ENCODE measurements at places on chromosomes 1 and 21.

DNA sequence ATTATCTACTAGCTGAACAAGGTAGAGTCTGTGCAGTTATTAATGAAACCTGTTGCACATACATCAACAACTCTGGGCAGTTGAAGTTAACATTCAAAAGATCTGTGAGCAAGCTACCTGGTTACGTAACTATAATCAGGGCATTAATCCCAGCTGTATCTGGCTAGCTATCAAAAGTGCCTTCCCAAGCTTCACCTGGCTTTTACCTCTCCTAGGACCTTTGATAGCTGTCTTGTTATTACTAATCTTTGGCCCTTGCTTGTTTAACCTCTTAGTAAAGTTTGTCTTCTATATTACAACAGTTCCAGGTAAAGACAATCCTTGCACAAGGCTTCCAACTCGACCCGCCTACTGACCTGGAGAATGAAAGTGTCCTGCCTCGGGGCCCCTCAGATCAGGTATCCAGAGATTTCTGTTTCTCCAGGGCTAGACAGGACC is 29.6 kb upstream of the SLC6A9 start:
- no peak for DNase-seq

GRCh38 chr1:172002725-172003345 is 161.5 kb downstream of the DNM3 start:
- peak; percentile 63 for DNase-seq

- DNase-seq = no peak
Measured at GRCh38 chr1:187157552-187157951, 328.8 kb downstream of the PLA2G4A start.

GRCh38 chr1:243798726-243799125 is 51.3 kb downstream of the AKT3 start:
- DNase-seq = no peak

DNA sequence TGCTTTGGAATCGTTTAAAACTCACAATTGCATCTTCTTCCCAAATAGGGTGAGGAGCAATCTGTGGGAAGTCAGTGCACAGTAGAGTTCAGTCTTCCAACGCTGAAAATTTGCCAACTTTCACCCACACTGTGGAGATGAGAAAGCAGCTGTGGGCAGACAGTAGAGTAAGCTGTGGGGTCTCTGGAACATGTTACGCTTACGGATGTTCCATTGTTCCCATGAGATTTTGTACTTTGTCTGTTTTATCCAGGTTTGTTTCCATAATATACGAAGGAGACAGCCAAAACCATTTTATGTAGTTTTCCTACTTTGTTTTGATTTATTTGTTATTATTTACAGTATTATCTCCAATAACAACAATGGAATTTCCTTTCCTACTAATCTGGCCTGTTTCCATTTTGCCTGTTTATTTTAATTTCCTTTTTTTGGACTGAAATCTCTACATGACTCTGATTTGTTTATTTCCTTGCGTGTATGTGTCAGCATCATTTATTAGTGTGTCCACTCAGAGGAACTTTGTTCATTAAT is 65.1 kb upstream of the RGL1 start:
- no peak for DNase-seq

GRCh38 chr1:198680174-198680875 is 41.5 kb downstream of the PTPRC start:
- DNase-seq = no peak

All from NCI-H1048 (cell line).